ENCODE measurements at places on chromosomes 4 and X. TPM values are rescaled to one million over a fixed set of nuclear protein-coding genes. Genes with fewer than 3 reads are reported as not detected.

- DNase-seq = no peak
Measured at GRCh38 chr4:177517862-177518261, 75.6 kb upstream of the AGA start.

DNA sequence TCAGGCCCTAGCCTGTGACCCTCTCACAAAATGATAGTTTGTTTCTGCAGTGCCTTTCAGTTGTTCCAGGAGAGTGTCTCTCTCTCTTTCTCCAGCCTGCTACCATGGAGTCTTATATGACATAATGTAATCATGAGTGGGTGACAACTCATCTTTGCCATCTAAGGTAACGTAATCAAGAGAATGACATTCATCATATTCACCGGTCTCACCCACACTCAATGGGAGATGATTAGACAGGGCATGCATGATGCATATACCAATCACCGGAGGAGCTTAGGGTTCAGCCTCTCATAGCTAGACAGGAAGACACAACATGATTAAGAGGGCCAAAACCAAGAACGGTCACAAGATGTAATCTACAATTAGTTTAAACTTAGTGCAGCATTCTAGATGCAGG is 97.1 kb upstream of the FAM9B start:
- DNase-seq = no peak

GRCh38 chr4:6257247-6258025 is 12.2 kb upstream of the WFS1 start:
- DNase-seq = no peak

PORCN gene
- polyA plus RNA-seq = 7.5 TPM

APLN gene
- 6.2 TPM for polyA plus RNA-seq

ERAS gene
- polyA plus RNA-seq = 0.13 TPM

Data from renal pelvis (tissue), 12 donors.